ENCODE measurements at places on chromosomes 5 and 9.

DNA sequence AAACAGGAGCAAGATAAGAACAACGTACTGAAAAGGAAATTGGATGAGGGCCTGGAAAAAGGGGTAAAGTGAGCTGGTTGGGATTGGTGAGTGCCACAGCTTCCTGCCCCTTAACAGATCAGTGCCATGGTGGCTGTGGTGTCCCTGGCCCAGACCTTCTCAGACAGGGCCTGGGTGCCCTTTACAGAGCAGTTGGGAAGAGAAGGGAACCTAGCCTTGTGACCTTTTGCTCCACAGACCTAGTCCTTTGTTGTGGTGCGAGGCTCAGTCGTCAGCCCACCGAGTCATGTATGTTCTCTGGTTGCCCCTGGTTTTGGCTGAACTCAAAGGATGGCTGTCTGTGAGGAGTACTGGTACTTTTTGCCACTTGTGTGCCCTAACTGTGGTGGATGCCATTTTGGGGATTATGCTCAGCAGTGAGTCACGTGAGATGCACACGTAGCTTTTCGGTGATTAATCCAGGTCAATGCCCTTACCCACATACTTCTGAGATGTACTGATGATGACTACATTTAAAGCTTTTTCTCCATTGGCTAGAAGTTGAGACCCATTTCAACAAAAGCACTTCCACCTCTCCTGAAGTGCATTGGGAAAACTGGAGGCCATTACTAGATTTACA is 48.4 kb downstream of the EXOSC2 start:
- DNase-seq: no peak

- DNase-seq: no peak
Observed at GRCh38 chr5:72885824-72886223, 69.4 kb downstream of the TNPO1 start.

DNA sequence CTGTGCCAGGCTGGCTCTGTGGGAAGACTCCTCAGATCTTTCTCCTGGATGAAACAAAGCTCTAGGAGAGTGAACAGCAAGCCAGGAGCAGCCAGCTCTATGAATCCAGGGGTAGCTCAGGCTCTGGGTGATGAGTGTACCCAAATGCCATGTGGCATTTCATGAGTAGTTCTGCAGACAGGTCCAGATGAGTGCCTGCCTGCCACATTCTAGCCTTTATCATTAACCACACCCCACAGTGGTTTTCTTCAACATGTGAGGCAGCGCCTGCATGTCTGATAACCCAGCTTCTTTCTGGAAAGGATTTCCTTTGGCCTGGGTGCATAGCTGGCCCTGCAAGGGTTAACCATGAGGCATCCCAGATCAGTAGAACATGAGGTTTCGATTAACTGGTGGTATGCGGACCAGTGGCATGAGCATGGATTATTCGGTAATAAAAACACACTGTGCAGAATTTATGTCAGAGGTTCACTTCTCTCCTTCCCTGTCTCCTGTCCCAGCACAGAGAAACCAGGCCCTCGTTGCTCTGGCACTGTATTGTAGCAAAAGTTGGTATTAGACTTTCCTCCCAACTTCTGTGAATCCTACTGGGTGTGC is 381.9 kb upstream of the ZNF462 start:
- DNase-seq: no peak

DNA sequence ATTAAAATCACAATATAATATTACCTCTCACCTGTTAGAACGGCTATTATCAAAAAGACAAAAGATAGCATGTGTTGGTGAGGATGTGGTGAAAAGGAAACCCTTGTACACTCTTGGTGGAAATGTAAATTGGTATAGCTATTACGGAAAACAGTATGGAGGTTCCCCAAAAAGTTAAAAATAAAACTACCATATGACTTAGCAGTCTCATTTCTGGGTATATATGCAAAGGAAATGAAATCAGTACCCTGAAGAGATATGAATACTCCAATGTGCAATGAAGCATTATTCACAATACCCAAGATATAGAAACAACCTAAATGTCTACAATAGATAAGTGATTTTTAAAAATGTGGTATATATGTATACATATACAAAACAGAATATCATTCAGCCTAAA is 199.9 kb downstream of the SNX18 start:
- no peak for DNase-seq

DNA sequence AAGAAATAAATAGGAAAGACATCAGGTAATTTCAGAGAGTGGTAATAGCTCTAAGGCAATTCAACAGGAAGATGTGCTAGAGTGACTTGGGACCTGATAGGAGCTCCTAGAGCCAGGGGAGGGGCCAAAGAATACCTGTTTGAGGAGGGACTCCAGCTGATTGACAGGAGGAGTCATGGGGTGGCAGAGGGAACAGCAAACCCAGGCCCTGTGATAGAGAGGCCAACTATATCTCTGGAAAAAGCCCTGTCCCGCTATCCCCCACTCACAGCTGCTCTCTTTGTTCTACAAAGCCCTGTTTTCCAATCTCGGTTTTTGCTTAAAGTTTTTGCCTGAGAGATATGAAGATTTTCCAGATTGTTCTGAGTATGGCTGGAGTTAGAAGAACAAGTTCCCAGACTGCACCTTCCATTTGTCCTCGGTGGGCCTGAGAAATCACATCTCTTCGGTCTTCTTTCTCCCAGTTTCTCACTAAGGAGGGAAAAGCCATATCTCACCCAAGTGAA is 9.0 kb upstream of the NSD1 start:
- DNase-seq: no peak

DNA sequence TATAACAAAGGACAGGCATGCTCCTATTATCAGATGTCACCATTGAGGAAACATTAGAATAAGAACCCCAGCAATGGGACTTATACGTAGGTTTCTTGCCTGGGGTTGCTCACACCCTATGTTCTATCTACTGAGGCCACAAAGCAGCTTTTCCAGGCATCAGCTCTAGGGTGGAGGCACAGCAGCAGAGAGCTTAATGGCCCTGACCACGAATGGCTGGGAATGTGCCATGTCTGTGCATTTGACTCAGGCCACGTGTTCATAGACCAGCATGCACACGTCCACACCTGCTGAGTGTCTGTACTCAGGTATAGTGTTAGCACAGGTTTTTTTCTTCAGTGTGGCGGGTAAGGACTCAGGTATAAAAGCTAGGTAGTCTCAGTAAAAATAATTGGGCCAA is 129.4 kb downstream of the AOPEP start:
- DNase-seq: no peak

- DNase-seq: no peak
Observed at GRCh38 chr5:98433673-98434072, 339.8 kb upstream of the RGMB start.

DNA sequence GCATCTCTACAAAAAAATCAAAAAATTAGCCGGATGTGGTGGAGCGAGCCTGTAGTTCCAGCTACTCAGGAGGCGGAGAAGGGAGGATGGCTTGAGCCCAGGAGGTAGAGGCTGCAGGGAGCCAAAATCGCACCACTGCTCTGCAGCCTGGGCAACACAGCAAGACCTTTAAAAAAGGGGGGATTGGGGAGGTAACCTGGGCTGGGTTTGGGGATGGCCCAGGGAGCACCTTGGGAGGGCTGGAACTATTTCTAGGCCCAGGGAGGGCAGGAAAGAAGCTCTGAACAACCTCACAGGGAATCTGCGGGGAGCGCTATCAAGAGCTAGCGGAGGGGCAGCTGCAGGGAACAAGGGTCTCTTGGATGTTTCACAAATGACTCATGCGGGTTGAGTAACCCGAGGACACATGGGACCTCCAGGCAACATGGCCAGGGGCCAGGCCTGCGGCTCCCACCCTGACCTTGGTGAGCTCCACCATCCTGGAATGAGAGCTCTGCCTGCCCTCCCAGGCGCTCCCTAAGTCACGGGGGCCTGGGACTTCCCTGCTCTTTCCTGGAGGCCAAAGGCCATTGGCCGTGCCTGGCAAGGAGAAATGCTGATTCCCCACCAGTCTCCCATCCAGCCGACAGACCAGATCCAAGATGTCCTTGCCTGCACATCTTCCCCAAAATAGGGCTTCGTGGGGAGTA is 23.4 kb downstream of the SARDH start:
- DNase-seq: no peak

DNA sequence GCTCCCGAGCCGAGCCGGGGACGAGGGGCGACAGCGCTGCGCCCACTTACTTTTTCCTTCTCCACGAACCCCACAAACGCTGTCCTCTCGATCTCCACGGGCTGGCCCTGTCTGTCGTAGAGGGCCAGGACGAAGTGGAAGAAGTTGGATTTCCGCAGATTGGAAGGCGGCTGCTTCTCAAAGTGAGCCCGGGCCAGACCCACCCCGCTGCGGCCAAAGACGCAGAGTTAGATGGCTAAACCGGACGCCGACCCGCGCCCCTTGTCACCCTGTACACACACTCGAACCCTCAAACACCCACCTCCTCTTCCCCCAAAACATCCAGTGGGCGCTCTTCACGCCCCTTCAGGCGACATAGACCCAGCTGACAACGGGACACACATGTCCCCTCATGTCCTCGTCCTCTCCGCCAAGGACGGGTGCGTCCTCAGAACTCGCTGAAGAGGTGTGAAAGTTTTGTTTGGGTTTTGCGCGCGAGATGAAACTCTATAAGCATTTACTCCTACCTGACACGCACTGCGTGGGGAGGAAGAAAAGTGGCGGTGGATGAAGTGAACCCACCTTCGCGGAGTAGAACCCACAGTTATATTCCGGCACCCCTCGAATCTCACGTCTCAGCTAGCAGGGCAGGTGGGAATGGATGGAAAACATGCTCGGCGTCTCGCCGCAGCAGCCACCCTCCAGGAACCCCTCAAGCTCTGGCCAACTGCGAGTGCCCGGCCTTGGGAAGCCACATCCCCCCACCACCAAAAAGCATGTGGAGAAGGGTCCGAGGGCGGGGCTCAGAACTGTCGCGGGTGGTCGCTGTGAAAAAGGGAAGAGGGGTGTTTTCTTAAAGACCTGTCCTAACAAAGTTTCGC is 2.6 kb downstream of the EBF1 start:
- no peak for DNase-seq

- DNase-seq: no peak
Observed at GRCh38 chr9:3756071-3756470, 230.3 kb upstream of the RFX3 start.

- no peak for DNase-seq
Observed at GRCh38 chr5:45402804-45403455, 293.2 kb downstream of the HCN1 start.

- DNase-seq: peak; percentile 34
Observed at GRCh38 chr5:73031839-73032238, 76.0 kb downstream of the FCHO2 start.

DNA sequence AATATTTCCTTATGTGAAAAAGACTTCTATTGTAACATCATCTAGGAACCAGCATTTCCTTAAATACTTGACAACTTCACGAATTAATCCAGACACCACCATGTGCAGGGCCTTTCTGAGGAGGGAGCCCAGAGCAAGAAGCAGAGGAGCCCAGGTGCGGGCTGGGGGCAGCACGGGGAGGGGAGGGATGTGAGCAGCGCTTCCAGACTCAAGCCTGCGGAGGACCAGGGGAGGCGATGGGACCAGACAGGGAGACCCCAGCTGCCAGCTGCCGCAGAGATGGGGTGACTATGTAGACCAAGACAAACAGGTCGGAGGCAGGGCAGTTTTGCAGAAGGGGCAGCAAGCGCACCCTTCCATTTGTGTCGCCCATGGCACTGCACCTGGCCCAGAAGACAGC is 596.1 kb downstream of the IRX1 start:
- DNase-seq: no peak

DNA sequence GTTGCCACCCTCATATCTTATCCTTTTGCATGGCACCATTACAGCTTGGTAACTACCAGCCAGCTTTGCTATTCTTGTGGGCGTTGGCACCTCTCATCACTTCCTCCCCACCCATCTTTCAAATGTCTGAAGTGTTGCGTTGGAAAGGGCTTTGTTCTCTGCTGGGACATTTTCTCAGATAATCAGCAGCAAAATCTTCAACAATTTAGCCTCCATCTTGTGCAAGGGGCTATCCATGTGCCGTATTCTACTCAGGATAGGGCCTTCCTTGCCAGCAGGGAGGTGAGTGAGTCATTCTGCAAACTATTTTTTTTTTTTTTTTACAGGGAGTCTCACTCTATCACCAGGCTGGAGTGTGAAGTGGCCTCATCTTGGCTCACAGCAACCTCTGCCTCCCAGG is 62.1 kb upstream of the NUDT12 start:
- no peak for DNase-seq

DNA sequence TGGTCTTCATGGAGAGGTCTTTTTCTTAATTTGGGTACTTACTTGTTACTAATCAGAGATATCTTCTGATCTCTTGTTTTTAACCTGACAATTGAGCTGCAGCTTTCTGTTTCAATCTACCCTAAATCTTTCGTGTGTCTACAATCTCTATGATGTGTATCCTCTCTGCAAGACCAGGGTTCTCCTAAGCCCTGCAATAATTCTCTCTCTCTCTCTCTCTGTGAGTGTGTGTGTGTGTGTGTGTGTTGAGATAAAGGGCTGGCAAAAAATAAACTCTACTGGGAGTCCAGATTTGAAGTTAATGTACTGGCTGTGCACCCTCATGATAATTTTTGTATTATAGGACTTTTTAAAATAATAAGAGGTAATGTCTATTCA is 57.8 kb upstream of the FBXL7 start:
- DNase-seq: no peak

- no peak for DNase-seq
Observed at GRCh38 chr9:122785269-122785668, 3.5 kb upstream of the OR5C1 start.

DNA sequence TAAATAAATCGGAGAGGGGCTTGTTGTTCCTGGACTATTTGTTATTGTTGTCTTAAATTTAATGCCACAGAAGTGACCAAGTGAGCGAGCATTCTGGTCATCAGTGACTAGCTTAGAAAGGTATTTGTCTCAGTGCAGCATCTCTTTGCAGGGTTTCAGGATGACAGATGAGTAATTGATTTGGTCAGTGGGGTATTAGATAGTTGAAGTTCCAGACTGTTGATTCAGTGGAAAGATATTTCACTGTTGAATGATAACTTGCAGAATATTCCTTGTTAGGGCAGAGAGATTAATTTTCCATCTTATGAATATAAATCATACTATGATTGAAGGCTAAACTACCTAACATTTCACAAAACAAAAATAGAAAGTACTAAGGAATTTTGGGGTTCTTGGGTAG is 122.4 kb downstream of the TRIO start:
- no peak for DNase-seq

GRCh38 chr5:756171-756570 is 28.4 kb downstream of the ZDHHC11B start:
- DNase-seq: no peak

- no peak for DNase-seq
Observed at GRCh38 chr5:82287625-82288024, 9.5 kb upstream of the RPS23 start.

Measured in hematopoietic multipotent progenitor cell treated with erythropoietin and hydrocortisone succinate and interleukin-3 and kit ligand, for 17 days (in vitro differentiated cells).